ENCODE measurements at places on chromosomes 3 and 15.

- no peak for DNase-seq
Measured at GRCh38 chr15:89389841-89390603, 55.4 kb upstream of the POLG start.

DNA sequence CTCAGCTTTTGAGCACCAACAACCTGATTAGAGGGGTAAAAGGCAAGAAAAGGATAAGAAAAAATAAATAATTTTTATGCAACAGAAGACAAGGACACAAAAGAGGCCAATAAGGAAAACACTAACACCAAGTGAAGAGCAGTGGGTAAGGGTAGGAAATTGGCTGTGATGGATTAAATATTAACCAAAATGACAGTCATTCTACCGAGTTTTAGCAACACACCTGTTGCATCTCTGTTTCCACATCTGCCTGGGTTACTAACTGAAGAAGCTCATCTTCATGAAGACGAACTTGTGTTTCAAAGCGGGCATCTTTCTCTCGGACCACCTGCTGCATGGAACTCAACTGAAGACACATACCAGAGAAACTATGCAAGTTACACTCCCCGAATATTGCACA lies 30.1 kb downstream of the GOLGB1 start:
- DNase-seq, result no peak

DNA sequence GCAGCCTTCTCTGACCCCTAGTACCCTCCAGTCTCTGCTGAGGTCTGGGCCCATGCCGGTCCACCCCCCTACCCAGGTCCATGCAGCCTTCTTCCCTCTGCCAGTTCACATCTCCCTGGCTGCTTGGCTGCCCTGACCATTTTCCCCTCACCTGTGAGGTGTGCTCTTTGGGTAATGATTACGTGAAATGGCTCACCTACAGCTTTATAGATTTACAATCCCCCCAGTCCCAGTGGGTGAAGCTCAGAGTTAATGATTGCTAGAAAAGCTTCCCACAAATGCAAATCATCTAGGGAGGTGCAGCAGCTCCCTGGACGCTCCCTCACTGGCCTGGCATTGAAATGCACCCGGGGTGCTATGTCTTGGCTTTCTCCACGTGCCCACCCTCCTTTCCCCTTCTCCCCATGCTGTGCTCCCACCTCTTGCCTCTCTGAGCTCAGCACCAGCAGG lies 18.7 kb downstream of the PAQR5 start:
- no peak for DNase-seq

DNA sequence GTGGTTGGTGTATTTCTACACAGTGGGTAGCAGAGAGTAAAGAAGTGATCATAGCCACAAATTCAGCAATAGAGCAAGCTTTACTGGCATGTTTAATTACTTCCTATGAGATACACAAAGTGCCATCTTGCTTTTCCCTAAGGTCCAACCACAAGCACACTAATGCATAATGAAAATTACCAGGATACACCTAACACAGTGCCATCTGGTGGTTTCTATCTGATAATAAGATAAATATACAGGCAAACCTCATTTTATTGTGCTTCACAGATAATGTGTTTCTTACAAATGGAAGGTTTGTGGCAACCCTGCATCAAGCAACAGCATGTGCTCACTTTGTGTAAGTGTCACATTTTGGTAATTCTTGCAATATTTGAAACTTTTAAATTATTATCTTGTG lies 223.0 kb downstream of the NSUN3 start:
- no peak for DNase-seq

- no peak for DNase-seq
Measured at GRCh38 chr15:75836959-75837334, 6.3 kb upstream of the UBE2Q2 start.

DNA sequence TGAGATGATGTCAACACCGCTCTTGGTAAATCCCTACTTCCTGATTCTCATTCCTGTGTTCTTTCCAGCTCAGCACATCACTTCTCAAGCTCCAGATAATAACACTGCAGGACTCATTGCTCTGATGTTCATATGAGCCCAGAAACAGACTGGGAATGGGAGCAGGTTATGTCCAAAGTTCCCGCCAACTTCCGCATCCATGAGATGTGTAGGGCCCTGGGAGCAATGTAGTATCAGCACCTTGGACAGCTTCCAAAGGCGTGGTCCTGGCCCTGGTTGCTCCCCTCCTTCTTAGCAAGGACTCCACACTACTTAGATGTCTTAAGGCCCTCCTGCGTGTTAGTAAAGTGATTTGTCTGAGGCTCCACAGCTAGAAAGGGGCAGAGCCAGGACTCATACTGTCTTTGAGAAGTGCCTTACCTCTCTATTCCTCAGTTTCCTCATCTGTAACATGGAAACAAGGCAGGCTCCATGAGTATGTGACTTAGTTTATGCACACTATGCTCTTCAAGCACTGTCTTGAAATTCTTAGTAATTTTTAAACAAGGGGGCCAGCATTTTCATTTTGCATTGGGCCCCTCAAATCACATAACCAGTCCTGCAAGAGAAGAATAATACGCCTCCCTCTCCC lies 27.9 kb upstream of the SLC6A1 start:
- DNase-seq, result no peak

GRCh38 chr3:123783811-123784210 lies 100.3 kb downstream of the MYLK start:
- no peak for DNase-seq

Data from hematopoietic multipotent progenitor cell treated with erythropoietin and hydrocortisone succinate and interleukin-3 and kit ligand, for 17 days (in vitro differentiated cells).